ENCODE measurements at places on chromosomes 1 and 21.

- DNase-seq, result no peak
These were observed 208.3 kb upstream of the NCAM2 start for GRCh38 chr21:20789729-20790500.

DNA sequence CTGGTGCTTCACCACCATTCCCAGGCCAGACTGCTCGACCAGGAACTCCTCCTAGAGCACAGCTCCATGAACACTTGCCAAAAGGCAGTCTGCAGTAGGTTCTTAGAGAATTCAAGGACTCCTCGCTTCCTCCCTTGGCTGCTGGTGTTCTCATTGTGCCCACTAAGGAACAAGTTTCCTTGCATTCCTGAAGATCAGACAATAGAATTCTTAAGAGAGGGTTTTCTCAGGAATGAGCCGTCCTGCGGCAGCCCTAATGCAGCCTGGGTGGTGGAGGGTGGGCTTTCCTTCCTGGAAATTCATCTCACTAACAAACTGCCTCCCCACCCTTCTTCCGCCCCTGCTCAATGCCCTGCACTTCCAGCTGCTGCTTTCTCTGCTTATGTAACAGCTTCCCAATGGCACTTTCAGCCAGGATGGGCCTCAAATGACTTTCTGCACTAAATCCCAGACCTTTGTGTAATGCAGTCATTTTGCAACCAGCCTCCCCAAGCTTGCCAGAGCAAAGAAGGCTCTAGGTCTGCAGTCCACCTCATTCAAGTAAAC lies 287.9 kb downstream of the PLPP3 start:
- DNase-seq, result no peak

- DNase-seq, result no peak
These were observed 25.6 kb downstream of the PPFIA4 start for GRCh38 chr1:203051841-203052324.

DNA sequence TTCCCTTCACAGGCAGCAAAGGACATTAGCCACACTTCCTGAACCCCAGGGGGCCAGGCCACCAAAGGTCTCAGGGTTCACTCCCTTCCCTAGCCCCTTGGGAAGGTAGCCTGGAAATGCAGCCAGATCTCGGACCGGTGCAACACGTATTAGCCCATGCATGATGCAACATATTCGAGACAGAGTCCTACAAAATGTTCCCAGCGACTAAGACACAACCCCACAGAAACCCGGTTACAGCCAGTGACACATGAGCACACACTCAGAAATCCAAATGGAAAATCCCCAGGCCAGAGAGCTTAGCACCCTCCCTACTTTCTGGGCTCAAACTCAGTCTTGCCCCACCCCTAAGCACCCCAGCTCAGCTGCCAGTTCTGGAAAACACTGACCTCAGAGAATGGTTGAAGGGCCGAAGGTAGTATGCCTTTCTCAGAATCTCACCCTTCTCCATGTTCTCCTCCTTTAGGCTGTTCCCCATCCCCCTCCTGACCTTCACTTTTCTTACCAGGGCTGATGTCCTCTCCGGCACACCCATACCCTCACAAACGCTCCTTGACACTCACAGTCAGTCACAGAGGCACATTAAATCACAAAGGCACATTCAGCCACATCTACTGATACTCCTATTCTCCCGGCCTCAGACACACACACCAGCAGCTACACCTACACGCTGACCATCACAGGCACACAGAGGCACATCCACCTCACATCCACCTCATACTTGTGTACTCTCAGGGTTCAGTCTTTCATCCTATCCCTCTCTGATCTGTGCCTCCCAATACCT lies at the start of gene TSPAN1:
Gene TSPAN1 (plus strand): TSS at position 640 of the 784 bp plus-strand sequence. CDS start 6,021 bp downstream, outside the sequence.
- no peak for DNase-seq

DNA sequence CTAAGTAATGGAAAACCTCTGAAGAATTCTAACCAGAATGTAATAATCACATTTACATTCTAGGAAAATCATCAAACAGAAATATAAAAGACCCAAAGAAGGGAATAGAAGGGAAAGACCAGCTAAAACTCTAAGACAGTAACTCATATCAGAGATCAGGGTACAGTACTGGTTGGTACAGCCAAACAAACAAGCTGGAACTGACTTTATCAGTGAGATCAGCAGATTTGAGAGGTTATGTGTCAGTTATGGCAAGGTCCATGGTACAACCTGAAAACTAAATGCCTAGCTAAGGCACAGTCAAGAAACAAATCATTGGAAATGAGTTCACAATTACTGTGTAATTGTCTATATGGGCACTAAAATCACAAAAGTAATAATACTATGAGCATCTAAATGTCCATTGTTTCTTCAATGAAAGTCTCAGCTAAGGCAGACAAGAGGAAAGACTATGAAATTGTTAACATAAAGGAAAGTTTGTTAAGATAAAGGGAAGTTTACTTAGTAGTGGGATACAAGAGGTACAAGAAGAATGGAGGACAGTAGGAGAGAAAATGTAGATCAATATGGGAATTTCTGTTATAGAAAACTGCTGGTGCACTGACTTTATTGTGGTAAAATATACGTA lies 75.8 kb downstream of the TRIM33 start:
- DNase-seq, result no peak

- no peak for DNase-seq
These were observed 248.3 kb upstream of the NEGR1 start for GRCh38 chr1:72530646-72531045.

DNA sequence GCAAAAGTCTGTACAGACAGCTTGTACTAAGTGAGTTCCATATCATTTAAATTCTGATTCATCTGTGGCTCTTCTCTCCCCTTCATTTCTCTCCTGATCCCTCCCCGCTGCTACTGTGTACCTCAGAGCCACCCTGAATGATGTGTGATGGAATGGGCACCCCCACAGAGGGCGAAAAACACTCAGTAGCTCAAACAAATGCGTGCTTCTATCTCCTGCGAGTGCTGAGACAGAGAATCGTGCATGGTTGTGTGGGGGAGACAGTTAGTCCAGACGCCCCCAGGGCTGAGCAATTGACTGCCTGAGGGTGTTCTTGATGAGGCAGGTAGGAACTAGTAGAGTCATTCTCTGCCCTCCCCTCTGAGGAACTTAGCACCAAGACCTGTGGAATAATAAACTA lies 269.8 kb downstream of the ZNF648 start:
- DNase-seq, result no peak

- no peak for DNase-seq
These were observed 315.9 kb downstream of the PRDM2 start for GRCh38 chr1:14015917-14016316.

GRCh38 chr1:79859212-79859948 lies 852.9 kb upstream of the ADGRL4 start:
- no peak for DNase-seq

- DNase-seq, result no peak
These were observed 12.3 kb upstream of the DENND2D start for GRCh38 chr1:111212634-111213335.

DNA sequence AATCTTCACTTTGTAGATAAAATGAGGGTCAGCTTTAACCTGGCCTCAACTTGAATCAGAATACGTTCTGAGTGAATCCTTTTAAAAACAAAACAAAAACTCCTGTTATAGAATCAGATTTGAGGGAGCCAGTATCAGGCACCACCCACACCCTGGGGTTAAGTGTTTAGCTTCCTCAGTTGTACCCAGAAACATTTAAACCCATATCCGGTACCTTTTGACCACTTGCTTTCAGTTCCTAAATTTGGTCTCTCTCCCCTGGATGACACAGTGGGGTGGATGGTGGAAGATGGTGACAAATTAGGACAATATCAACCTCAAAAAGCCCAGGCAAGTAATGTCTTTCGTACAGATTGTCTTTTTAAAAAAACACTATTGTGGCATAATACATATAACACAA lies 10.4 kb downstream of the KLHDC7A start:
- DNase-seq, result no peak

DNA sequence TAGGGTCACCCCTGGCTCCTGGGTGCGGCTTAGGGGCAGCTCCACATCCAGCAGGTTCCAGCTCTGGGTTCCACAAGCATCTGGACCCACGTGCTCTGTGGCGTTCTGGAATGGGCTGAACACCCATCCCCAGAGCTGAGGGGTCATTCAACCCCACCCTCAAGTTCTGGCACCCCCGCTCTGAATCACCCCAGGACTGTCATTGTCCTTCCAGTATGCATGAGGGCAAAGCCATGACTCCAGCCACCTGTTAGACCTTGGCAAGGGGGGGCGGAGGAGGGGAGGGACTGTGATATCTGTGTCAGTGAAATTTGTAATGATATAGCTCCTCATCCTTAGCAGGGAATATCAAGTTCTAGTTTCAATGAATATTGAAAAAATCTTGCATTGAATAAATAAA lies 12.3 kb downstream of the INSRR start:
- DNase-seq, result no peak

DNA sequence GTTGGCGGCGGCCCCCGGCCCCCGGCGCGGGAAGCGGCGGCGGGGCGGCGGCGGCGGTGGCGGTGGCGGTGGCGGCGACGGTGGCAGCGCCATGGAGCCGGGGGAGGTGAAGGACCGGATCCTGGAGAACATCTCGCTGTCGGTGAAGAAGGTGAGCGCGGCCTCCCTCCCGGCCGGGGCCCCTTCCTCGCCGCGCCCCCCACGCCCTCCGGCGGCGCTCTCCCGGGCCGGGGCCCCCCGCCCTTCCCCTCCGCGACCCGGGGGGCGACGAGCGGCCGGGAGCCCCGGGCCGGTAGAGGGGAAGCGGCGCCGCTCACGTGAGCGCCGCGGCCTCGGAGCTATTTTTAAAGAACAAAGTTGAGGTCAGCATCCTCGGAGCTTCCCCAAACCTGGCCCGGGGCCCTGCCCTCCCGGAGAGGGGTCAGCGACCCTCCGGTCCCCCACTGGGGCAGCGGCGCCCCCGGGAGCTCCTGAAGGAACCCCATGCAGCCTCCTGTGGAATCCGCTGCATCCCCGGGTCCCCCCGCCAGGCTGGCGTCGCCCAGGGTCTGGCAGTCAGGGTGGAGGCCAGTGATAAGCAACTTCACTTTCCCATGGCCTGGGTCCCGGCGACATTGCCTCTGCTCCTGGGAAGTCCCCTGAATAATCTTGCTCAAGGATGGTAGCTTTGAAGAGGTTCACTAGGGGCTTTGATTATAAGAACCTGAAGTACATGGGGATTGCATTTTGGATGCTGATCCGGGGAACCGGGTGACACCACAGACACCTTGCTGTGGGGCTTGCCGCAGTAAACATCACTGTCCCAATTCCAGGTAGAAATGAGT lies 560 bp downstream of the PLEKHM2 start:
- peak; percentile 30 for DNase-seq

DNA sequence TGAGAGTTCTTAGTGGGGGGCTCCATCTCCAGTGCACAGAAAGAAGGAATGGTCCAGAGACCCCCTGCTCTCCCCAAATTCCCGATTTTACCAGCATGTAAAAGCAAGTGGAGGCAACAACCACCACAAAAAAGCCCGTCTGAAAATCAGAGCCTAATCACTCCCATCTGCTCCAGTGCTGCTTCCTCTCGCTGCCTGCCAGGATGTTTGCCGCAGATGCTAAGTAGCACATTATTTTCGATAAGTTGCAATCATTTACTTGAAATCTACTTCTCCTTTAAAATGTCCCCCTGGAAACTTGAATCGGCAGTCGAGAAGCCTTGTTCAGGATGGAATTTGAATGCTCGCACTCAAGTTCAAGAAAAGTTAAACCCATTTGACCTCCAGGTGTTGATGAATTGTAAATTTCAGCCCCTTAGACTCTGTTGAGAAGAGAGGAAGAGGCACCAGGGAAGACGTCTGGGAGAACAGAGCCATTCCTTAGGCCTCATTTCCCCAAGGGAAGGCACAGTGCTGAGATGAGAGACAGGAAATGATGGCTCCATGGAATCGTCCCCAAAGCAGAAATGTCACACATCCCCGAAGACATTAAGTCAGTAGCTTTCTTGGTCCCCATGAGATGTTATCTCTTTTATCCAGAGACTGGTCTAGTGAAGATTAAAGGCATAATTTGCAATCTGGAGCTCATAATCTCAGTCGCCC lies 221.3 kb downstream of the PBX1 start:
- DNase-seq, result no peak

DNA sequence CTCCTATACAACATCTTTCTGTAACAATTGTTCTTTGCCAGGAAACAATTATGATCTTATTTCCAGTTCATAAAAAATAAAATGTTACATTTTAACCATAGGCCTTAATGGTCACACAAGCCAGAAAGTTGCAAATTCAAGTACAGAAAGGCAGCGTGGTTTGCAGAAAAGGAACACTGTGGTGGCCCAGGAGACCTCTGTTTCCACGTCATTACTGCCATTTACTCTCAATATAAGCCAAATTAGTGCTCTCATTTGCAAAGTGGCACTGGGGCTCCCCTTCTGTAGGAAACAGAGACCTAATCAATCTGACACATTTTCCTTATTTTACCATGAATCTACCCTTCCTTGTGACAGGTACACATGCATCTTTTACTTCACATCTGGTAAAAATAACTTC lies 79.3 kb upstream of the TLR5 start:
- DNase-seq, result no peak

GRCh38 chr1:211641044-211641800 lies 34.2 kb downstream of the NEK2 start:
- DNase-seq, result no peak

DNA sequence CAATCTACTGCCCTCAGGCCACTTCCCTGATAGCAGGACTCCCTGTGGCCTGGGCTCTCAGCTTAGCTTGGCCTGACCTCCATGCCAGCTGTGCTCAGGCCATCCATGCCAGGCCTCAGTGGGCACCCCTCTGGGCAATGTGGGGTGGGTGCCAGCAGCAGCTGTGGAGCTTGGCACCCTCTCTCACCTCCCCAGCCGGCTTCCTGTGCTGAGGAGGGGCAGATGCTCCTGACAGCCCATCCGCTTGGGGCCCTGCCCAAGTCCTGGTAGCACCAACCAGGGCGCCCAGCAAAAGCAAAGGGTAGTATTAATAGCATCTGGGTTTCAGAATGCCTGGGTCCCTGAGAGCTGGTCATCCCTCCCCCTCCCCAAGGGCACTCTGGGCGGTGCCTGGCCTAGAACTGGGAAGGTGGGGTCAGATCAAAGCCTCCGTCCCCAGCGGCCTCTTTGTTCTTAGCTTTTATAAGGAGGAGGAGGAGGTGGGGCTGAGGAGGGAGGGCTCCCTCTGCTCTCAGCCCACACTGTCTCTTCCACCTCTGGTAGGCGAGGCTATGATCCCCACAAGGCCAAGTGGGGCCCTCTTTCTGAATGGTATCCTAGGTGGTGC lies 6.1 kb downstream of the EFNA4 start:
- DNase-seq, result no peak

DNA sequence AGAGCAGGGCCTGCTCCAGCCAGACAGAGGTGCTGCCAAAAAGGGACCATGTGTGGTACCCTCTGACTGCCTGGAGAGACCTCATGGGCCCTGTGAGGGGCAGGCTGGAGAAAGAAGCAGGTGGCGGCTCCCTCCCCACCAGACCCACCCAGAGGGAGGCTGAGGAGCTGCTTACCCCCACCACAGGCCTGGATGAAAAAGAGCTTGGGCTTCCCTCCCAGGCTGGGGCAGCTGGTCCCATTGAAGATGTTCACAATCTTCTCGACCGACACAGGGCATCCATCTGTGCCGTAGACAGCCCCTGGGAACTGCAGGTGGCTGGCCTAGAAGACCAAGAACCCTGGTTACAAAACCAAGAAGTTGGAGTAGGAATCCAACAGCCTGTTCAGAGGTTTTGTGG lies 19.6 kb downstream of the CASP9 start:
- no peak for DNase-seq

Data from central memory CD4-positive, alpha-beta T cell (primary cell).